ENCODE measurements at places on chromosomes 16 and 17.

- DNase-seq, result no peak
Observed at GRCh38 chr16:17154981-17155380, 315.8 kb downstream of the XYLT1 start.

DNA sequence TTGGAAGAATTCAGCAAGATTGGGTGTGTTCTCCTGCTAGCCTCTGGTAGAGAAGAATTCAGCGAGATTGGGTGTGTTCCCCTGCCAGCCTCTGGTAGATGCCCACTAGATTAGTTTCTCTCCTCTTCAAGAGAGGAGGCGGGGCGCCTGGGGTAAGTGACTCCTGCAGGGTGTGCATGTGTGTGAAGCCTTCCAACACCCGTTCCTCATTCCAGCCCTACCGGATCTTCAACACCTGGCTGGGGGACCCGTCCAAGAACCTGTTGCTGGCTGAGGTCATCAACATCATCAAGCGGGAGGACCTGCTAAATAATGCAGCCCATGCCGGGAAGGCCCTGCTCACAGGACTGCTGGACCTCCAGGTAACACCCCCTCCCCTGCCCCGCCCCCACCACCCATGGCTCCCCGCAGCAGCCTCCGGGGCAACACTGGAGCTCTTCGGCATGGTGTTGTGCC is 21.3 kb downstream of the TMEM186 start:
- no peak for DNase-seq

DNA sequence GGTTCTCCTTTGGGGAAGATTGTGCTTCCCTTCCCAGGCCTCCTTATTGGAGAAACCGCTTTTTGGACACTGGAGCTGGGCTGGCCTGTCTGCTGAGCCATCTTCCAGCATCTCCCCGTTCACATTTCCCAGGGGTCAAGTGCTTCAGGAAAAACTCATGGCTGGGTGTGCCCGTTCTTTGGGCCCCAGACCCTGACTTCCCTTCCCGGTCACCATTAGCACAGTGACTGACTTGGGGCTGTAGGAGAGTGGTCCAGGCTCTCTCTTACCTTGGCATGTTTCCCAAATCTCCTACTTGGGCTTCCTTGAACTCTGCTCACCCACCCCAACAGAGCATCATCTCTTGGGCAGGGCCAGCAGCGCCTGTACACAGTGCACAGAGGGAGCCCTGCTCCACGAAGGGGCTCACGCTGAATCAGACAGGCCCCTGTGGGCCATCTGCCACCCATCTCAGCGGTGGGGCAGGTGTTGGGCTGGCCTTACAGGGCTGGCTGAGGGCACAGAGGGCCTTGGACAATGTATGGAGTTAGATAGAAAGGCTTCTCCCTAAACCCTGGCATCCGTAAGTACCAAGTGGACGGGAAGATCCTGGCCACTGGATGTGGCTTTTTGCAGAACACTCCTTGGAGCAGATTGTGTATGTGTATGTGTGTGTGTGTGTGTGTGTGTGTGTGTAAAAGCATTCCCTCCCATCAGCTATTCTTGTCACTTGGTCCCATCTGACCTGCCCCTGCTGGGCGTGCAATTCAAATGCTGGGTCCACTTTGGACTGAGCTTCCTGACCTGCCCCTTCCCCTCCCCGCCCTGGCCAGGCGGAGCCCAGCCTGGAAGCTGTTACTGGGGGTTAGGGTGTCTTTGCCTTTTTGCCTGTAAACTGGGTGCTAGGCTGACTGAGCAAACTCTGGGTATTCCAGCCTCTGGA is 24.9 kb upstream of the CDC42EP4 start:
- DNase-seq, result no peak

GRCh38 chr17:68908045-68908444 is 47.1 kb downstream of the ABCA8 start:
- no peak for DNase-seq

- DNase-seq, result no peak
Observed at GRCh38 chr16:88896238-88897070, 30.0 kb upstream of the PABPN1L start.

- DNase-seq, result no peak
Observed at GRCh38 chr16:81708266-81709015, 70.7 kb upstream of the PLCG2 start.

- DNase-seq, result peak; percentile 8
Observed at GRCh38 chr17:27756467-27757371, 43.6 kb downstream of the NOS2 start.

DNA sequence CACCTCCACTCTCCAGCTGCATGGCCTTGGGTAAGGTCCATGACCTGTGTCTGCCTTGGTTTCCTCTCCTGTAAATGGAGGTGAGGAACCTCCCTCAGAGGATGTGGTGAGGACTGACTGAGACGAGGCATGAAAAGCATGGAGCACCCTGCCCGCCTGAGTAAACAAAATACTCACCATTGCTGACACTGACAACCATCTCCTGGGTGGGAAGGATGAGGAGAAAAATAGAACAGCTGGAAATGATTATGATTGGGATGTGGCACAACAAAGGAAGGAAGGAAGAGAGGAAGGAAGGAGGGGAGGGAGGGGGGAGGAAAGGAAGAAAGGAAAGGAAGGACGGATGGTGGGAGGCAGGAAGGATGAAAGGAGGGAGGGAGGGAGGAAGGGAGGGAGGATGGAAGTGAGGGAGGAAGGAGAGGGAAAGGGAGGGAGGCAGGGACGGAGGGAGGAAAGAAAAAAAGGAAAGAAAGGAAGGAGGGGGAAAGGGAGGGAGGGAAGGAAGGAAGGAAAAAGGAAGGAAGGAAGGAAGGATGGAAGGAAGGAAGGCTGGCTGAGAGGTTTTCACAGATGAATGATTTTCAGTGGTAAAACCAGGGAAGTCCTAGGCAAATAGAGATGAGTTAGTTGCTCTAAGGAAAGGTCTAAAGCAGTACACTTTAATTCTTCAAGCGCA is 276.5 kb upstream of the XYLT1 start:
- DNase-seq, result no peak

Measured in stimulated activated CD4-positive, alpha-beta T cell treated with anti-CD3 and anti-CD28 coated beads, TNF-alpha, amount 100 ng/mL, for 4 hours (primary cell).